ENCODE measurements at places on chromosomes 1 and 21.

DNA sequence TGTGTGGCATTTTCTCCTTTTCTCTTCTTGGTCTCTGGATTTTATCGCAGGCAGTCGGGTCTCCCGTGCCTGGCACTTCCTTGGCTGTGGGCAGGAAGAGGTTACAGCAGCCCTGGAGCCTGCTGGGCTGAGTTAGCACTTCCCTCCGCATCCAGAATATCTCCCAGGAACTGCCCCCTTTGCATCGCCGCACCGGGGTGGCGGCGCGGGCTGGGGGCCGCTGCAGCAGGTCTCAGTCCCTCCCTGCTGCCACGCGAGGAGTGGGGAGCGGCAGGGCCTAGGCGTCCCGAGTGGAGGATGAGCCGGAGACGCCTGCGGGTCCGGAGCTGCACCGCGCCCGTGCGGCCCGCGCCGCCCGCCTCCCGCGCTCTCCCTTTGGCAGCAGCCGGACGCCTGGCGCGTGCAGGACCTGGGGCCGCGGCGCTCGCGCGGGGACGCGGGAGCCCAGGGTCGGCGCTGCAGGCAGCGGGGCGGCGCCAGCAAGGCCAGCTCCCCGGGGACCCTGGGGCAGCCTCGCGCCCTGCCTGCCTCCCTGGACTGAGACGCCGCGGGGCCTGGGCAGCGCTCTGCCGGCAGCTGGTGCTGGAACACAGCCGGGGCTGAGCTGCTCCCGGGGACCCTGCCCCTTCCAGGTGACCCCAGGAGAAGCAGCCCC is 192.8 kb downstream of the PRDM2 start:
- no peak for DNase-seq

- DNase-seq, result no peak
Observed at GRCh38 chr1:19662313-19662712, 2.4 kb upstream of the HTR6 start.

GRCh38 chr1:77010937-77011336 is 143.7 kb downstream of the ST6GALNAC5 start:
- DNase-seq, result no peak

GRCh38 chr1:2609319-2610035 is 22.9 kb downstream of the PRXL2B start:
- DNase-seq, result no peak

- no peak for DNase-seq
Observed at GRCh38 chr1:44847845-44848244, 4.8 kb upstream of the PTCH2 start.

DNA sequence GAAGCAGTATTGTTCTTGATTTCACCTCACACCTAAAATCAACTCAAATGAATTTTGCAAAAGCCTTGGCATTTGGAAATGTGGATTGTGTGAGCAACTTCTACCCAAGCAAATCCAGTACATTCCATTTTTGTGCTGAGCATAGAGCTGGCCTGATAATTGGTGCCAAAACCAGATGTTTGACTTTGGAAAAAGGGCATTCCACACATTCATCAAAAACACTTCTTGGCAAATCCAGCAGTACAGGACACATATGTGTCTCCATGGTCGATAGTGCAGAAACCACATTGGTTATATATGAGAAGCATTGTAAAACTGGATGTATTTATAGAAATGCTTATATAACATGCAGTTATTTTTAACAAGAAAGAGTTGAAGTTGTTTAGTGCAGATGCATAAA is 210.4 kb downstream of the KCNK2 start:
- DNase-seq, result no peak

- no peak for DNase-seq
Observed at GRCh38 chr1:169148472-169149252, 42.2 kb downstream of the ATP1B1 start.

DNA sequence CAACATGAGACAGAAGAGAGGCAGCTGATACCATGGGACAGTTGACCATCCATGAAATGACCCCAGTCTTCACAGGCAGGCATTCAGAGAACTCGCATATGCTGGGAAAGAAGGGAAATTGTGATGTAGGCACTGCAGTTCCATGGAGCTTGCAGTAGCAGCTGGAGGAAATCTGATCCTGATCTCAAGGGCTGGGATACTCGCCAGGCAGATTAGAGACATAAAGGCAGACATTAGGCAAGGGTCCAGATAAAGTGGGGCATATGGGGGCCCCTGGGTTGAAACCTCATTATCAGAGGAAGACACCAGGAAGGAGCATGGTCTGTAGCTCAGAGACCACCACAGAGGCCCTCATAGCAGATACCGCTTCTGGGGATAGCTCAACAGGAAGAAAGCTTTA is 48.7 kb upstream of the TNR start:
- no peak for DNase-seq

DNA sequence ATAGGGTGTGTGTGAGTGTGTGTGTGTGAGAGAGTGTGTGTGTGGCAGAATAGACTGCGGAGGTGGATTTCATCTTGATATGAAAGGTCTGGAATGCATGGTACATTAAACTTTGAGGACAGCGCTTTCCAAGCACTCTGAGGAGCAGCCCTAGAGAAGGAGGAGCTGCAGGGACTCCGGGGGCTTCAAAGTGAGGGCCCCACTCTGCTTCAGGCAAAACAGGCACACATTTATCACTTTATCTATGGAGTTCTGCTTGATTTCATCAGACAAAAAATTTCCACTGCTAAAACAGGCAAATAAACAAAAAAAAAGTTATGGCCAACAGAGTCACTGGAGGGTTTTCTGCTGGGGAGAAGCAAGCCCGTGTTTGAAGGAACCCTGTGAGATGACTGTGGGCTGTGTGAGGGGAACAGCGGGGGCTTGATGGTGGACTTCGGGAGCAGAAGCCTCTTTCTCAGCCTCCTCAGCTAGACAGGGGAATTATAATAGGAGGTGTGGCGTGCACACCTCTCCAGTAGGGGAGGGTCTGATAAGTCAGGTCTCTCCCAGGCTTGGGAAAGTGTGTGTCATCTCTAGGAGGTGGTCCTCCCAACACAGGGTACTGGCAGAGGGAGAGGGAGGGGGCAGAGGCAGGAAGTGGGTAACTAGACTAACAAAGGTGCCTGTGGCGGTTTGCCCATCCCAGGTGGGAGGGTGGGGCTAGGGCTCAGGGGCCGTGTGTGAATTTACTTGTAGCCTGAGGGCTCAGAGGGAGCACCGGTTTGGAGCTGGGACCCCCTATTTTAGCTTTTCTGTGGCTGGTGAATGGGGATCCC is 18.3 kb upstream of the HDAC1 start:
- DNase-seq, result peak; percentile 94

DNA sequence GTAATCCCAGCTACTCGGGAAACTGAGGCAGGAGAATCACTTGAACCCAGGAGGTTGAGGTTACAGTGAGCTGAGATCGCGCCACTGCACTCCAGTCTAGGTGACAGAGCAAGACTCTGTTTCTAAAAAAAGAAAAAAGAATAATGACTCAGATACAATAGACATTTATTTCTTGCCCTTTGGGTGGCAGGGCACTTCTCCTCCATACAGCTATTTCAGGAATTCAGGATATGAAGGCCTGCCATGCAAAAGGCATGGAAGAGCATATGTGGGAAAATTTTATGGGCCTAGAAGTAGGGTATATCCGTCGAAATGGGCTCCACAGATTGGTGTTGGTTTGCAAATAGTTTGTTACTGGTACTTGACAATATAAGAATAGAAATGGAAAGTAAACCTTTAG is 20.2 kb upstream of the POGZ start:
- DNase-seq, result no peak
